AG08395 (cell line): ENCODE measurements at places on chromosomes 6 and 20.
A peak's percentile ranks its signal among the peaks of the same experiment; 100 is the strongest.

- DNase-seq, result no peak
Observed at GRCh38 chr20:52789716-52790115, 182.4 kb upstream of the TSHZ2 start.

GRCh38 chr20:50560867-50561266 is 50.7 kb downstream of the PTPN1 start:
- no peak for DNase-seq

- no peak for DNase-seq
Observed at GRCh38 chr6:155439376-155439775, 16.3 kb downstream of the NOX3 start.

DNA sequence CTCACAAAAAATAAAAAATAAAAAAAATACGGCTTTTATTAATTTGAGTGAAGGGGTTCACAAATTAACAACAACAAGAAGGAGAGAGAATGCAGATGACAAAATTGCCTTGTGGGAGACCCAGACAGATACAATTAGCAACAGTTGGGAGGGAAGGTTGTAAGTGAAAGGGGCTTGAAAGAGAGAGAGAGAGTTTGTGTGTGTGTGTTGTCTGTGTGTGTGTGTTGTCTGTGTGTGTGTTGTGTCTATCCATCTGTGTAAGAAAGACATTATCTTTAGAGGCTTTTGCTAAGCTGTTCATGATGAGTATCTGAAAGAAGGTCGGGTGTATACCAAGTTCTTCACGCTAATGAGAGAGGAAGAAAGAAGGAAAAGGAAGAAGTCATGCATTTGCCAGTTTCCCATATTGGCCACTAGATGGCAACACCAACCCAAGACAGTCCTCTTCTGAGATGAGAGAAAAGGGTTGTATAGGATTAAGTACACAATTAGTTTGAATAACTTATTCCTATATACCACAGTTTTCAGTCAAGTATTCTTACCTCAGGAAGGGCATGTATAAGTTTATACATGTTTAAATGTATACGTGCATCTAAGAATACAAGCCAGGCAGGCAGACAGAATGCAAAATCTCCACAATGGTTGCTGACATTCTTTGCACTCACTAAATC is 63.7 kb upstream of the CD2AP start:
- peak; percentile 63 for DNase-seq

- DNase-seq, result no peak
Observed at GRCh38 chr6:161085246-161085645, 93.7 kb downstream of the MAP3K4 start.

DNA sequence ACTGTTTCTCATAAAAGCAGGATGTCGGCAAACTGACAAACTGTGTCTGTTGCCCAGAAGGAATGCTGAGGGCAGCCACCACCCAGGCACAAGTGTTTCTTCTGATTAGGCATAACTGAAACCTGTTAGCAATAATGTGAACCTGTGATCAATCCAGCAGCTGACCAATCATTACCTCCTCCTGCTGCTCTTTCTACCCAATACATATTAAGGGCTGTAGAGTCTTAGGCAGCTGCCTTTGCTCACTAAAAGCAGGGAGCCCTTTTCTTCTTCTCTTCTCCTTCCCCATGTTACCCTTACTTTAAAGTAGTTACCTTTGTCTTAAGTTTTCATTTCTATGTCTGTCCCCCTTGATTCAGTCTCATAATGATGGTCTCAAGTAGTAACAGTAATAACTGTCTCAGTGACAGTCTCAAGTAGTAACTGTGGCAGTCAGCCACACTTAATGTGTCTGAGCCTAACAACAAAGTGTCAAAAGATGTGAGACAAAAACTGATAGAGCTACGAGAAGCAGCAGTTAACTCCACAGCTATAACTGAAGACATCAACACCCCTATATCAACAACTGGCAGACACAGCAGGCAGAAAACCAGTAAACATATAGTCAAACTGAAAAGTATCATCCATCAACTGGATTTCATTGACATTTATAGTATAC is 37.0 kb downstream of the RANBP9 start:
- DNase-seq, result no peak
